ENCODE measurements at places on chromosomes 3 and 15. TPM values are rescaled to one million over a fixed set of nuclear protein-coding genes. Genes with fewer than 3 reads are reported as not detected.

DNA sequence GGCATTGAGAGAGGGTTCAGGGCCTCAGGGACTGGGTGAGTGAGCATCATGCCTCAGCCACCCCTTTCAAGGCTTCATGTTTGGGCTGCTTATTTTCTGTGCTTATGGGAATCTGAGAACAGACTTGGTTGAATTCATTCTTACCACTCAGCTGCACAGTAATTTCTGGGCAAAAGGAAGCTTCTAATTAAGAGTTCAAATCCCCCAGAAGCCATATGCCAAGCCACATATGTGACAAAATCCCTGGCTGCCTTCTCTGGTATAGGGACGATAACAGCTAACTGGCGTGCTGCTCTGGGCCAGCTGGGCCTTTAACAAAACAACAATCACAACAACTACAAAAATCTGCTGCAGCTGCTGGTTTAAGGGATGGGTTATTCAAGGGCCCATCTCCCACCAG, 181.0 kb upstream of the ANKRD28 start:
- DNase-seq = no peak

DNA sequence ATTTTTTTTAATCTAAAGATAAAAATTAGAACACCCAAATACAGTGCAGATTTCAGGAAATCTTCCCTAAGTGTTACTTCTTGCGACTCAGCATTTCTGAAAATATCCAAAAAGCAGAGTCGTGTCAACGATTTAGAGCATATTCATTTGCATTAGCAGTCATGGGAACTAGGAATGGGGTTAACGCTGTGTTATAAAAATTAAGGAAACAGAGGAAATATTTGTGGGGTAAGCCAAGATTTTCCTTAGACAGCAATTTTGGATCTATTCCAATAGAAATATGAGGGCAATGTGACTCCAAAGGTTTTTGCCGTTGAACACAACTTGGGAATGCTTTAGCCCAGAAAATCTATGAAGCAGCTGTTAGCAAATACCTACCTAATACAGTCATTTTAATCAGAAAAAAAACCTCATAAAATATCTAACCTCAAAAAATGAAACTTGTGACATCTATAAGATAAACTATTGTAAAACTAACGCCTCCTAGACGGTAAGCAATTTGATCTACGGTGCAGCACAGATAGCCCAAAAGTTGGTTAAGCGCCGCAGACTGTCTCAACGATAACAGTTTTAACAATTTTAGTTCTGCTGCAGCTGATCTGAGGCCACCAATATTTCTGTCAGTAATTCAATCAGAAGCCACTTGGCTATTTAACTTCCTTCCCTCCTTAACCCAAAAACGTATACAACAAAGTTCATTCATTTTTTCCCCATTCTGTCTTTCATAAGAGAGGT, 5.8 kb upstream of the ATP11B start:
- no peak for DNase-seq

DNA sequence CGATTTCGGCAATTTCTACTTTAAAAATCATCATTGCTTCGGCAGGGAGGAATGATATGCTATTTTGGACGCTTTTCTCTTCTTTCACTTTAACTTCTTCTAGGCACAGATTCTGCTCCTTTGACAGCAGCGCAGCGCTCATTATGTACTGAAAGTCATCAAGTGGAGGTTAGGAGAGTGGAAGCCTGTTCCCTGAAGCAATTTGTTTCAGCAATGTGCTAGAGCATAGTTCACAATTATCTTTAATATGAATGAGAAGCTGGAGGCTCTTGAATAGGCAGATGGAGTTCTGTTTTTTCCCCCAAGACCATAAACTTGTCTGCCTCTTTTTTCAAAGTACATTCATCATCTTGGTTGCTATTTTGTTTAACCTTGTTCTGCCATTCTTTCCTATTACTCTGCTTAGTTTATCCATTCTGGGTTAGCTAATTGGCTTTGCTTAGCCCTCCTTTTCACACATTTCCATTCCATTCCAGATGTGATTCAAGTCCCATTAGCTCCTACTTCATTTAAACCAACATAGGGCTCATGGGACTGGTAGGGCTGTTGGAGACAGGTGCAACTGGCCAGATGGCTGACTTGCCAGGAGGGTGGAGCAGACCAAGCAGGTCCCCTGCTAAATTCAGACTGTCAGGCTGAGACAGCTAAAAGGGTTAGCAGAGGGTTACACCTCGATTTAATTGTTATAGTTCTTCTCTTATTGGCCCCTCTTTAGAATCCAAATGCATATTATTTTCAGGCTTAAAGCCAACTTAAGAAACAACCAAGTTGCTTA, 534.7 kb upstream of the CBLB start:
- DNase-seq = no peak

DNA sequence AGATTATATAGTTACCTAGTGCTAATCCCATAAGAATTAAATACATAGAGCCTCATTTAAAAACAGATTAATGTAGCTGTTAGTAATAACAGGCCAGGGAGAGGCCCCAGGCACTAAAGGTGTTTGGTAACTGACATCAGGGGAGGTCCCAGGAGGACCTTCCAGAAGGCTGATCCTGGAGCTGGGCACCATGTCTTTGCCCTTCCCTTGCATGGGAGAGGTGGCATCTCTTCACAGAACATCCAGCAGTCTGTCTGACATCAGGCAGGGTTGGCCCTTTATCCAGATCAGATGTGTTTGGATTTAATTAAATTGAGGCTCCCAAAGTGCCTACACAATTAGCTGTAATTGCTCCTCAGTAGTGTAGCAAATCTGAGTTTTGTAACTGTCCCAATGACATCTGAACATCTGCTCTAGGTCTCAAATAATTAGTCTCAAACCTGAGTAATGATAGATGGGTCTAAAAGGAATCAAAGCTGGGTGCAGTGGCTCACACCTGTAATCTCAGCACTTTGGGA, 53.0 kb downstream of the RLBP1 start:
- DNase-seq = no peak

- no peak for DNase-seq
These were observed 264.9 kb downstream of the EBLN2 start for GRCh38 chr3:73326396-73326795.

DNA sequence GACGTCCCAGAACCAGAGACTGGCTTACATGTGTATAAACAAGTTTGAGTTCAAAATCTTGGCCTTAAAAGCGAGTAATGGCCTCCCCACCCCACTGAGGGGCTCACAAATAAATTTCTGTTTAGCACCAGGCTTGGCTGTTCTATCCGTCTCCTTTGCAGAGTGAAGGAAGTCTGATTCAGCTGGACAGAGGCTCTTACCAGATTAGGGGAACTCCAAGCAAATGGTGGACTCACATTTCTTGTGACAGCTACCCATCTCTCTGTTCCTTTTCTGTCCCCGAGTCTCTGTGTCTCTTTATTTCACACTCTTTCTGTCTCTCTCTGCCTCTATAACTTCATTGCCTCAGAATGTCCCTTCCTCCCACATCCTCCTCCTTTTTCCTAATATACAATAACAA, 62.7 kb downstream of the DGKG start:
- no peak for DNase-seq

DNA sequence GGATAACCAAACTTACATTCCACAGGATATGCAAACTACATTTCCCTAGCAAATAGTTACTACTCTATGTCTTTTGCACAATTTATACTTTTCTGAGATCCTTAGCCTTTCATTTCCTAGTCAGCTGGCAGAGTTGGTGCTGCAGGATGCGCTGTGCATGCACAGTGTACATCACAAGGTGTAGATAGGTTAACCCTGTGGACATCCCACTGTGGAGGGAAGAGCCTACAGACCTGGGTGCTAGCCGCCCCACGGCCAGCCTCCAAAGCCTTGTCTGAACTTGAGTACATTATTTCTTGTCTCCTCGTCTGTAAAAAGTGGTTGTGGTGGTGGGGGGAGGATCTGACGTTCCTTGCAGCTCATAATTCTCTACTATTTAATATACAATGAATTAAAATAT, 3.5 kb downstream of the TNFSF10 start:
- no peak for DNase-seq

GRCh38 chr3:147410526-147411237, 1.5 kb downstream of the ZIC1 start:
- DNase-seq = no peak

Gene ZSCAN2
- 4.8 TPM for total RNA-seq

Gene EIF1B
- total RNA-seq = 76.4 TPM

Gene ROPN1
- not detected for total RNA-seq

Gene LRRC2
- total RNA-seq = 2.4 TPM

Gene GMNC
- total RNA-seq = not detected

Gene ZNF502
- 0.94 TPM for total RNA-seq

All from CD4-positive, CD25-positive, alpha-beta regulatory T cell (primary cell).